ENCODE measurements at places on chromosomes 1 and 21.
A peak's percentile ranks its signal among the peaks of the same experiment; 100 is the strongest.

- no peak for DNase-seq
These were observed 26.0 kb downstream of the PTBP2 start for GRCh38 chr1:96747565-96747964.

- DNase-seq, result no peak
These were observed 69.0 kb downstream of the FAAP20 start for GRCh38 chr1:2125350-2126211.

DNA sequence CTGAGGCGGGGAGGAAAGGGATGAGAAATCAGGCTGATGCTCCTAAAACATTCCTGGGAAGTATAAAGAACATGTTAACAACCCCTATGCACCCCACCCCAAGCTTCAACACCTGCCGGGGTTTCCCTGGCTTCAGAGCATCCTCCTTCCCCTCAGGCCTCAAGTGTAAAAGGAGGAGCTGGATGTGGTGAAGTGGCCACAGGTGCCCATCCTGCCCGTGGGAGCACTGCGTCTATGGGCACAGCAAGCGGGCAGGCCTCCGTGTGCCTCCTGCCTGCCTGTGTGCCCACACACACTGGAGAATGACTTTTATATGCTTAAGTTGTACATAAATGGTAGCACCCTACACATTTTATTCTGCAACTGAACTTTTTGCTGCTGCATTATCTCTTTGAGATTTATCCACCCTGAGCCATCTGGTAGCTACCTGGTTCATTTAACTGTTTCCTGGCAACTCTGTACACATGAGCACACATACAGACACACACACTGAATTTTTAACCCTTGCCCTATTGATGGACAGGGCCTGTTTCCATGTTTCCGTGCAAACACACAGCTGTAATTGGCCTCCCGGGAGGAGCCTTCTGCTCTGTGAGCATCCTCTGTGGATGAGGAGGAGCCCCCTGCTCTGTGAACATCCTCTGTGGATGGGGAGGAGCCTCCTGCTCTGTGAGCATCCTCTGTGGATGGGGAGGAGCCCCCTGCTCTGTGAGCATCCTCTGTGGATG is 13.4 kb upstream of the FTCD start:
- DNase-seq, result no peak

GRCh38 chr21:25974964-25975363 is 195.6 kb downstream of the APP start:
- no peak for DNase-seq

- DNase-seq, result no peak
These were observed 20.3 kb downstream of the CD1B start for GRCh38 chr1:158311066-158311465.

DNA sequence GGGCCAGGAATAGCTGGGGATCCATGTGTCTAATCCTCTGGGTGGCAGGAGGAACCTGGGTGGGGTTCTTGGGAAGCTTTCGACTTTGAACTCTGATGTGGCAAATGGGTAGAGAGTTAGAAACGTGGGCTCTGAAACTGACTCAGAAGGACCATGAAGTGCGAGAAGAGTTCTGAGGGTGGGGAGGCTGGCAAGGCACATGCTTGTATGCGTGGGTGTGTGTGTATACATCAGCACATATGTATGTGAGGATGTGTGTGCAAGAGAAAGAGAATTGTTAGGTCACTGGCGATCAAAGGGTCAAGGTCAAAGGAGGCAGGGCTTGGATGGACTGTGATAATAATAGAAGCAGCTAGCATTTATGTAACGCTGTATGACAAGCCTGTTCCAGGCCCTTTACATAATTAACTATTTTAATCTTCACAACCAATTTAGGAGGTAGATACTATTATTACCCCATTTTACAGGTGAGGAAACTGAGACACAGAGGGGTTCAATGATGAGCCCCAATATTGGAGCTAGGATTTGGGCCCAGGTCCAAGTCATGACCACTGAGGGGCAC is 84.5 kb upstream of the POU3F1 start:
- no peak for DNase-seq

DNA sequence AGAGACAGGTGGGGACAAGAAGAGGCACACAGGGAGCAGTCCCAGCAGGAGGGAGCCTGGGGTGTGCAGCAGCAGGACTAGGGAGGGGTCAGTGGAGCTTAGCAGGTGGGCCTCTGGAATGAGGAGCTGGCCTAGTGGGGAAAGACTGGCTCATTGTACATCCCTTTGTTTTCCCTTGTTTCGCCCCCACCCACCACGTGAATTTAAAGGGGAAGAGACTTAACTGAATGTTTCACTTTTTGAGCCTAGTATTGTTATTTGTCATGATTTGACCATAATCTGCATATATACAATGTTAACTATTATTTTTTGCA is 181.7 kb downstream of the DHRS3 start:
- DNase-seq, result no peak

DNA sequence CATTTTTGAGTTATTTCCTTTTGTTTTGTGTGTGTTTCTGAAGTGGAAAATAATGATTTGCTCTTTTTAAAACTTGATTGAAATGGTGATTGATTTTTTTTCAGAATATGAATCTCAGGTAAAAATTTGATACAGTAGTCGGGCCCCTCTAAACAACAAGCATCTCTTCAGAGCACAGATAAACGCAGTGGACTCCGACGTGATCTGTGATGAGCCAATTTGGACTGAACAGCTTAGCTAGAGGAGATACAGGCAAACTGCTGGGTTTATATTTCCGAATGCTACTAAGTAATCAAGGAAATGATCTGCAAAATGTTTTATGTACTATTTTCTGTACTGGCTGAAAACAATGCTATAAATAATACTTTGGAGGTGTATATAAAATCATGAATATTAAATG is 705.7 kb upstream of the RGS18 start:
- no peak for DNase-seq

DNA sequence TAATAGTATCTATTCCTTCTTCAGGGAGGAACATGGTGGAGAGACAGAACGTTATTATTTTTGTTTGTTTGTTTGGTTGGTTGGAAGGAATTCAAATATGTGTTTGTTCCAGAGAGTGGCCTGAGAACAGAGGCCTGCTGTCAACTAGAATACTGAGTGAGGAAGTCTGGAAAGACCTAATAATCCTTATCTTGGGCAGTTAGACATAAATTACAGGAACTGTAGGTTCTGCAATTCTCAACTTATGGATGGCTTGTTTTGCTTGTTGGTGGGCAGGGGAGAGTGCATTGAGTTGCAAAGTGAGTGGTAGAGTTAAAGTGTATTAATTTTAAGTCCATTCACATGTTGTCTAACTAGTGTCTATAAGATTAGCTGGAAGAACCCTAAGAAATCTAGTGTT is 197.6 kb downstream of the BACH1 start:
- DNase-seq, result no peak

DNA sequence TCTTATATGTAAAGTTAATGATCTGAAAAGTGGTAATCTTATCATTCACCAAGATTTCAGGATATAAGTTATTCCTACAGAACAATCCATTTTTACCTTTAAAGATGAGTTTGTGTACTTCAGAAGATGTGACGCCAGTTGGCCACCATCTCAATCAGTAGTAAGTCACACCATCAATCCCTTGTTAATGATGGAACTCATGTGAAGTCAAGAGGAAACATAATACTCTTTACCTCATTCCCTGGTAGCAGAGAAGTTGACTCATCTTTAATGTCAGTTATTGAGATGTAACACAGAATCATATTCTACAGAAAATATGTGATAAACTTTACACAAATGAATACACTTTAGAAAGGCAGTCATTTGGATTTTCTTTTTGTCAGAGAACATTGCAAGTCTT is 38.2 kb downstream of the MRPL39 start:
- DNase-seq, result no peak

DNA sequence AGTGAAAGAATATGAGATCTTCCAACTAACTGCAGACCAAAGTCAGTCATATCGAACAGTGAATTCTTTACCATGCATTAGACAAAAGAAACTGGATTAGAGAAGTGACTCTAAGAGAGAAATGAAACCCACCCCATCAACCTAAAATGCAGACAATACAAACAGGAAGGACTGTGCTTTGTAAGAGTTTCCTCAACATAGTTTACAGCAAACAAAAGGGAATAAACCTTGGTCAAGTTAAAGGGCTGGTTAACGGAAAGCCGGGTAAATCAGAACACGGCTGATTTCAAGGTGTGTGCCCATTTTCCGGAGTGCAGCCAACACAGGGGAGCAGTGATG is 39.2 kb downstream of the SIPA1L2 start:
- DNase-seq, result no peak

GRCh38 chr1:109522026-109522425 is 12.5 kb upstream of the AMIGO1 start:
- no peak for DNase-seq

DNA sequence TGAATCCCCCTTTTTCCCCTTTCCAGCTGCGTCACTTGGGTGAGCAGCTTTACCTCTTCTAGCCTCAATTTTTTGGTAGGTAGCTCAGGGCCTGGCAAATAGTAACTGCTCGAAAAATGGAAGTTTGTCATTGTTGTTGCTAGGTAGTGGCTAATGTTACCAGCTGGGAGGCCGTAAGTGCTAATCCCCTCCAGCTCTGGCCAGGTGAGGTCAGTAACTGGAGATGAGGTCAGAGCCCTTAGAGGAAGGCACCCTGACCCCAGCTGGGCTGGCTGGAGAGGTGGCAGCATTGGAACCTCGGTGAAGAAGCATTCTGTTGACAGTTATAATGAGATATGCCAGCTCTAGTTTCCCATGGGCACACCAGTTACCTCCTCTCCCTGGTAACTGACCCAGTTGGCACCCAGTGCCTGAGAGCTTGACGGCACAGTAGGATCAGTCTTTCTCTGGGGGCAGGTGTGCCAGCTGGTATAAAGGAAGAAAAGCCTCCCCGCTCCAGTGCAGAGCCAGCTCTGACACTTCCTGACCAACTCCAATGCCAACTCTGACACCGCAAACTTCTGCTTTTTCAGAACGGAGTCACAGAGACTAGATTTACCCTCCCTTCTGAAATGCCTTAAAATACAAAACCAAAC is 35.0 kb upstream of the SLC2A1 start:
- DNase-seq, result no peak

DNA sequence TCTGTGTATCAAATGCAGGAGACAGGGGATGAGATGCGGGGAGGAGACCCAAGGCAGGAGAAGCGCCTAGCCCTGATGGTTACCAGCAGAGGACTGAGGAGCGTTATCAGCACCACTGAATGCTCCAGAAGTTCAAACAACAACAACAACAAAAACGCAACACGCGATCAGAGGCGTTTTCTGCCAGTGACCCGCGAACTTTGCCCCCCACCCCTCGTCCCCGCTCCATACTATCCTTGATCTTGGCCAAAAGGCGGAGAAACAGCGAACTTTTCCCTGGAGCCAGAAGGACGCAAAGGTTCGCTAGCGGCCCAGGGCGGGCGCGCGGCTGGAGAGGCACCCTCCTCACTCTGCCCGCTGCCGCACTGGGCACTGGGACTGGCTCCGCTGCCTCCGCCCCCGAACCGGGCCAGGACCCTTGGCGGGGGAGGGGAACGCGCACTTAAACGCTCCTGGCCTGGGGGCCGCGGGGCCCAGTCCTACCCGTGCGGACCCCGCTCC is 699 bp downstream of the ECHDC2 start:
- DNase-seq, result peak; percentile 38

DNA sequence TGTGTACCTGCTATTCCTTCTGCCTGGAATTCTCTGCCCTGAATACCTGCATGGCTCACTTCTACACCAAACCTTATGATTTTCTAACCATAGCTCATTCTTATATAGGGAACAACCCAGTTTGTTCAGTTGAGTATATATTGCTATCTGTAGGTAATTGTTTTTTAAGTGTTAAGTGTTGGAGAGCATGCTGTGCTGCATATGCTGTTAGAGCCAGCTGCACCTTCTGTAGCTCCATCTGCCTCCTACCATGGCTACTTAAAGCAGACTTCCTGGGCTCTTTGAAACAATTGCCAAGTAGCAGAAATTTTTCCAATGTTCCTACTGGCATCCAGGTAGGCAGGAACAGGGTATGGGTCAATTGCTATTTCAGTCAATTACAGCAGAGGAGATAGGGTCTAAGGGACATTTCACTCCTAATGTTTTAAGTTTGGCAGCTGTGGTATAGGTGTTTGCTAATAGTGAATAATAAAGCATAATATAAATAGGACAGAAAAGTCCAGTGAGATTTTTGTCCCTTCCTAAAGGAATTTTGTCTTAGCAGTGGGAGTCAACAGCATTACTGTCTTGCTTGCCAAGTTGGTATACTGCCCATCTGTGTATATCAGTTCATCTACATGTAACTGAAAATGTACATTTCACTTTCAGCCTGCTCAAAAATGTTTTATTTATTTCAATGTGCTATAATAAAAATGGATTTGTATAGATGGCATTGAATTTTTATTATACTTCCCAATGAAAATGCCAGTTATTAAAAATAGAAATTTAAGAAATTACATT is 34.0 kb upstream of the C1orf115 start:
- no peak for DNase-seq

- peak; percentile 10 for DNase-seq
These were observed 66.8 kb downstream of the OBSCN start for GRCh38 chr1:228274452-228275178.

DNA sequence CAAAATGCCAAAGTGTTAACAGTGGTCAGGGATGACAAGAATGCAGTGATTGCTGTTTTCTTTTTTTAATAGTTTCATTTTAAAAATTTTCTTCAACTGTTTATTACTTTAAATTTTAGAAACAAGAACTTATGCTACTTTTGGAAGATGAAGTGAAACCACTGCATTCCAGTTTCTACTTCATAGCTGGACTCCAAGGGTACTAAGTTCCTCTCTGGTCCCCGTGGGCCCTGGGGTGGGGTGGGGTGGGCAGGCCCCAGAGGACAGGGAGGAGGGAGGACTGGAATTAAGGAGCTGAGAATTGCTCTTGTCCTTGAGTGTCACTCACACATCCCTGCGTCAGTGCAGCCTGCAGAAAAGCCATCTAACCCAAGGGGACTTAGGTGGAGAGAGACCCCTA is 97.3 kb downstream of the RAVER2 start:
- DNase-seq, result no peak

DNA sequence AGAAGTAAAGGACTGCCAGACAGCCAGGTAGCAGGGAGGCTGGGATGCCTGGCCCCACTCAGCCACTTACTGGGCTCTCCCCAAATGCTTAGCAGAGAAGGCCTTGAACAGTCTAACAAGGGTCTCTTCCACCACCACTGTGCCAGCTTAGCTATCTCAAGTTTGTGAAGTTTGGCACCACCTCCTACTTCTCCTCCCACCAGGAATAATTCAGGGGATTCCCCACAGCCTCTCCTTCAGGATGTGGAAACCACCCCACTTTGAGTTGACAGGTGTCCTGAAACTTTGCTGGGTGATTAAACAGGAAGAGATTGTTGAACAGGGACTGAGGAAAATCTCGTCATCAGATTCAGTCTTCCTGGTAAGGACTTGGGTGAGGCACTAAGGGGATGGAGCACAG is 59.4 kb upstream of the ATP1B1 start:
- no peak for DNase-seq
